ENCODE measurements at places on chromosomes 12 and 14.

- no peak for DNase-seq
Observed at GRCh38 chr14:104155513-104155912, 17.1 kb downstream of the KIF26A start.

- no peak for DNase-seq
Observed at GRCh38 chr14:32513571-32514009, 184.5 kb downstream of the AKAP6 start.

DNA sequence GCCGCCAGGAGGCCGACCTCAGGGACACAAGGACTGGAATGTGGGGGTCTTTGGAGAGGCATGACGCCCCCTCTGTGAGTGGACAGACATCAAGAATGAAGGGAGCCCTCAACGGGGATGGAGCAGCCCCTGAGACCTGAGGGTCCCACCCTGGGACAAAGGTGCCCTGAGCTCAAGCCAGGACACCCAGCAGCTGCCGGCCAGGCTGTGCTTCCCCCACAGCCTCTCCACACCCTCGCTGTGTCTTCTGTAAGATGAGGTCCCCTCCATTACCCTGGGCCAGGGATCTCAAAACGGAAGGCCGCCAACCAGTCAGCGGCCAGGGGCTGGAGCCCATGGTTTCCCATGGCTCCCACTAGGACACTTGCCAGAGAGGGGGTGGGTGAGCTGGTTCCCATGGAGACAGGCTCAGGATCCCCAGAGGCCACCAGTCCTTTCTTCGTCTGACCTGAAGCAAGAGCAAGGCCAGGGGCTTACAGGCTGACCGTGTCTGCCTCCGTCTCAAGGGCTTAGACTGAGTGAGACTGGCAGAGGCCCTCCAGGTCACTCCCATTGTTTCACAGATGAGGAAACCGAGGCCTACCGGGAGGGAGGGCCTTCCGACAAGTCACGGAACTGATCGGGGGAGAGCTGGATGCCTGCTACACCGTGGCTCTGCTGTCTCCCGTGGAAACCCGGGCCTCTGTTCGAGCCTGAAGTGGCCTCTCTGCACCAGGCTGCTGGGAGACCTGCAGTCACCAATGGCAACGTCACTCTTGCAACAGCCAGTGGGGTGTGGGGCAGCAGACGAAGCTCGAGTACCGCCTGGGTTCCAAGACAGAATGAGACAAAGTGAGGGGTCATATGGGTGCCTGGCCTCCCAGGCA lies 91.7 kb upstream of the DIO3 start:
- DNase-seq, result no peak

DNA sequence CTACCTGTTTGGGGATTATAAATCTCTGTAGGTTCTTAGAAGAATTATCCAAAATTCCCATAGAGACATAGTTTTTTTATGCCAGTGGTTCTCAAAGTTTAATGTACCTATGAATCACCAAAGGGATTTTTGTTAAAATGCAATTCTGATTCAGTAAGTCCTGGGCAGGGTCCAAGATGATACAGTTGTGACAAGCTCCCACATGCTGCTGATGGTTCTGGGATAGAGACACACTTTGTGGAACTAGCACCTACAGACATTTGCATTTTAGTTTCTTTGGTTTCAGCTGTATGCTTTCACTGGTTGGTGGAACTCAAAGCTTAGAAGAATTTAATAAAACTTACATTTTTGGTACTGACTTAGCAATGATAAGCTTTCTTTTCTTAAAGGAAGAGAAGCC lies 80.4 kb downstream of the PTCSC3 start:
- DNase-seq, result no peak

GRCh38 chr14:92492258-92492657 lies 21.3 kb upstream of the RIN3 start:
- no peak for DNase-seq

GRCh38 chr14:64279704-64280668 lies 14.2 kb downstream of the ESR2 start:
- DNase-seq, result no peak

GRCh38 chr14:20116748-20117147 lies 6.2 kb downstream of the OR4K17 start:
- no peak for DNase-seq
